T-helper 2 cell (primary cell): ENCODE measurements at places on chromosomes 2 and 18.

- no peak for DNase-seq
Measured at GRCh38 chr18:48673853-48674721, 135.3 kb downstream of the CTIF start.

- no peak for DNase-seq
Measured at GRCh38 chr2:154097833-154098398, 226.2 kb downstream of the GALNT13 start.

DNA sequence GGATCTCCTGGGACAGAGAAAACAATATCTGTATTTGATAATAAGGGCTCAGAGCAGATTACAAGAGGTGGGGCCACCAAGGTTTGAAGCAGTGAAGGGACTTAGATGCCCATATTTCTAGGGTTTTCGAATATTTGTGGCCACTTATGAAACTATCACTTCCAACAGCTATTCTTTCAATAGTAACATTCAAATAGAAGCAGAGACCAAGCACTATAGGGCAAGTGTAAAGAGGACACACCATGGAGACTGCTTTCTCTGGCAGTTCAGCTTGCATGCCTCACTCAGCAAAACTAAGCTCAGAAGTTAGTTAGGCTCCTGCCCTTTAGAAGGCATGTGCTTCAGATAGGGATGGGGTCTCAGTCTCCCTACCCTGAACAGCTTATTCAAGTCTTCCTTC, 10.3 kb downstream of the PSTPIP2 start:
- no peak for DNase-seq

- no peak for DNase-seq
Measured at GRCh38 chr2:133532919-133533318, 35.3 kb downstream of the NCKAP5 start.

- DNase-seq: no peak
Measured at GRCh38 chr18:78099979-78100588, 850.4 kb downstream of the GALR1 start.
